ENCODE measurements at places on chromosomes 6 and 20. TPM values are rescaled to one million over a fixed set of nuclear protein-coding genes. Genes with fewer than 3 reads are reported as not detected.
A peak's percentile ranks its signal among the peaks of the same experiment; 100 is the strongest.

DNA sequence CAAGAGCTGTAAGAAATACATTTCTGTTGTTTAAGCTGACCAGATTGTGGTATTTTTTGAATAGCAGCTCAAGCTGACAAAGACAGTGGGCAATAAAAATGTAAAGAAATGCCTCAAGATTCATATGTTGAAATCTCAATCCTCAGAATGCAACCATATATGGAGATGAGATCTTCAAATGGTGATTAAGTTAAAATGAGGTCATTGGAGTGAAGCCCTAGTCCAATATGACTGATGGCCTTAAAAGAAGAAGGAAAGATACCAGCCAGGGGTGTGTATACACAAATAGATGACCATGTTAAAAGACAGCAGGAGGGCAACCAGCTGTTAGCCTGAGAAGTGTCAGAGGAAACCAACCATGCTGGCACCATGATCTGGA lies 7.1 kb upstream of the DDO start:
- no peaks in the 10 kb centered on the region for H3K36me3 ChIP-seq
- DNase-seq = no peak
- no peaks in the 10 kb centered on the region for H3K27me3 ChIP-seq
- no peak overlapping the region for H3K4me3 ChIP-seq
- no peak overlapping the region for H3K27ac ChIP-seq

DNA sequence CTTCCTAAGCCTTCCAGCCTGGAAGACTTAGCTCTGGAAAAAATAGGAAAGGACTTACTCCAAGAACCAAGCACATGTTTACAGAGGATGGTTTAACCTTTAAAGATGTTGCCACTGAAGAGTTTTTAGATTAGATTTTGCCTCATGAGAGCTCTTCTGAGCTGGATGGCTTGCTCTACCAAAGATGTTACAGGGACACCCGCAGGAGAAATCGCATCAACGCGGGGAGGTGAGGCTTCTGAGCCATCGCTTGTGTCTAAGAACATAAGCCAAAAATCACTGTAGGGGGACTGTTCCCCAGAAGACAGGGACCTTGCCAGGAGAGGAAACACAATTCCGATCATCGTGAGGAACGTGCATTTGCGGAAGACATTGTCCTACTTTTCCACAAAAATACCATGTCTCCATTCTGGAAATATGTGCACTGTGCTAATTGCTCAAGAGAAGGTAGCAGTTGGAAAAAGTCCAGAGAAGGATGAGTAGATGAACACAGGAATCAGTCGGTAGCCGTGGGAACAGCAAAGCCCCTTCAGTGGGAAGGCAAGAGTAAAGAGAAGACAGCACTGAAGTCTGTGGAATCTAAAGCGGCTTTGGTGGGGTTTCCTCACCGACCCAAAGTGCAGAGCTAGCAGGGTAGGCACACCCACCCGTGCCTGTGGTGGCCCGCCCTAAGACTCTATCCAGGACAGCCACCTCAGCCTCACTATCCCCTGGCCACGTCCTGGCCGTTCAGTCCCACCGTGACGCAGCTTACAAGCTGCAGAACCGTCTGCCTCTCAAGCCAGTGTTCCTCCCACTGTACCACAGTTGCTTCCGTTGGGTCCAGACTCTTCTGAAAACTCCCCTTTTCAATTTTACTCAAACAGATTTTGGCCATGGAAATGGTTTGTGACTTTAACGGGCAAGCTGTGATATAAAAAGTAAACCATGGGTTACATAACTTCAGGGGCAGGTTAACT lies 334.8 kb downstream of the NRN1 start:
- H3K4me1 ChIP-seq = peaks cover 15% of the 10 kb centered on the region
- H3K36me3 ChIP-seq = no peaks in the 10 kb centered on the region
- peak overlapping the region; percentile 74 for H3K27ac ChIP-seq
- no peak for DNase-seq
- peak overlapping the region; percentile 21 for H3K4me3 ChIP-seq

- no peaks in the 10 kb centered on the region for H3K4me1 ChIP-seq
- H3K4me3 ChIP-seq = no peak overlapping the region
- H3K27me3 ChIP-seq = no peaks in the 10 kb centered on the region
- DNase-seq = no peak
- H3K27ac ChIP-seq = no peak overlapping the region
Observed at GRCh38 chr6:108275976-108276375, 15.1 kb upstream of the SNX3 start.

DNA sequence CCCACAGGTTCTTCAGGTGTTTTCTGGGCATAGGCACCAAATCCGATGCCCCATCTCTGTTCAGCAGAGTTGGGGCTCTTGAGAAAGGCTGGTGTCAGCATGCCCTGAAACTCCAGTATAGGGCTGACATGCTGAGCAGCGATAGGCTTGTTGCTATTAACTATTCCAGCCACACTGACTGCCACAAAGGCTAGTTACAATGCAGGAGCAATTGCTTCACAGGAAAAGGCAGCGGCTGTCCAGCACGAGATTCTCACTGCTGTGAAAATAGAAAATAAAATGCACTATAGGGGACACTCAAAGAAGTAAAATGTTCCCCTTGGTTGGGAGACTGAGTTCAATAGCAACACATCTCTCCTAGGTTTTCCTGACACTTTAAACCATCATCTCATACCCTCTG lies 112.4 kb downstream of the BFSP1 start:
- H3K27ac ChIP-seq = no peak overlapping the region
- no peaks in the 10 kb centered on the region for H3K4me1 ChIP-seq
- H3K36me3 ChIP-seq = no peaks in the 10 kb centered on the region
- H3K27me3 ChIP-seq = no peaks in the 10 kb centered on the region

The MEP1A gene
- not detected for total RNA-seq

The TAF4 gene
- total RNA-seq = 166 TPM
